NCI-H774 (cell line): ENCODE measurements at places on chromosomes 3 and 15.
A peak's percentile ranks its signal among the peaks of the same experiment; 100 is the strongest.

DNA sequence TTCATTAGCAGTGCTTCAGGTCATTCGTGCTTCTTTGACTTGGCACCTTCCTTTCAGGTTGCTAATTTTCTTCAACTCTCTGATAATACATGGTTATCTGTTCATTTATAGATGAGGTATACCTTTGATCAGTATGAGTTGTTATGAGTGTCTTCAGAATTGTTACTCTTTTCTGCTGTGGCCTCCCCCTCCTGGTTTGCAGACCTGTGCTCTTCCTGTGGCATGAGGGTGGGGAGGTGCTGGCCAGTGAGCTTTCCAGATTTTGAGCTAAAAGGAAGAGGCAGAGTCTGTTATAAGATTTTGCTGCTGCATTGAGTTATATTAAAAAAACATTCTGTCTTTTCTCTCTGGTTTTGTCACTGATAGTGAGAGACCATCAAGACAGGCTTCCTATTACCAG, 30.8 kb upstream of the GOLGA6L9 start:
- no peak for DNase-seq

- peak; percentile 44 for DNase-seq
Measured at GRCh38 chr3:156230278-156230900, 110.0 kb downstream of the KCNAB1 start.

- no peak for DNase-seq
Measured at GRCh38 chr15:92068121-92068520, 214.6 kb downstream of the SLCO3A1 start.

GRCh38 chr3:188505151-188505550, 351.2 kb downstream of the LPP start:
- no peak for DNase-seq

- no peak for DNase-seq
Measured at GRCh38 chr3:167151636-167152035, 228.5 kb downstream of the ZBBX start.

GRCh38 chr15:75598361-75598760, 19.2 kb upstream of the PTPN9 start:
- no peak for DNase-seq

GRCh38 chr3:55899887-55900286, 412.8 kb upstream of the WNT5A start:
- DNase-seq: no peak

DNA sequence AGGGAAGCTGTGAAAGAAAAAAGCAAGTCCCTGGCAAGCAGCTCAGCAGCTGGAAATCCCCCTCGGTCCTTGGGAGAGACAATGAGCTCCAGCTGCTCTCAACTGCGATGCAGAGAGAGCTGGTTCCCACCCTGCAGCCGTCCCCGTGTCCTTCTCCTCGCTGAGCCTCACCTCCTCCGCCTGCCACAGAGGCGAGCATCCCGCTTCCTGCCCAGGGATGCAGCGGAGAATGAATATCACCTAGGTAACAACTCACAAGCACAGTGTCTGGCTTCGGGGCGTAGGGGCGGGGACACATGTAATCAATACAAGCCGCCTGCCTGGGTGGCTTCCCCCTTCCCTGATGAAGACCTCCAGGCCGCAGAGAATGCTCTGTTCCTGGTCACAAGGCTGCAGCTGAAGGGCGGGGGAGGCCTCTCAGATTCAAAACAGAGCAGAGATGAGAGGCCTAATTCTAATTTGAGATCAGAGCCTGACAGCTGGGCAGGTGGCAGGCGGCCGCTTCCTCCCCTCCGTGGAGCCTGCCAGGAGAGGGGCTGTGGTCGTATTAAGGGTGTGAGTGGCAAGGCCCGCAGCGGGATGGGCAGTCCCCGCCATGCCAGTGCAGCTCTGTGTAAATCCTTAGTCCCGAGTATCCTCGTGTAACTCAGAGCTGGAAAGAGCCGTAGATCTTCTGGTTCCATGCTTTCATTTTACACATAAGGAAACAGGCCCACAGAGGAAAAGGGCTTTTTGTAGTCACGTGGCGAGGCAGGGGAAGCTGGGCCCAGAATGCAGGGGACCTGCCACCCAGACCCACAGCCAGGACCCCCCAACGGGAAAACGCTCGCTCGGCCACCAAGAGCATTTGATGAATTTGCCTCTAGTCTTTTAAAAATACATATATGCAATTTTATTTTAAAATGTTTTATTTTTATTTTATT, 24.3 kb downstream of the ZDHHC19 start:
- DNase-seq: peak; percentile 54

DNA sequence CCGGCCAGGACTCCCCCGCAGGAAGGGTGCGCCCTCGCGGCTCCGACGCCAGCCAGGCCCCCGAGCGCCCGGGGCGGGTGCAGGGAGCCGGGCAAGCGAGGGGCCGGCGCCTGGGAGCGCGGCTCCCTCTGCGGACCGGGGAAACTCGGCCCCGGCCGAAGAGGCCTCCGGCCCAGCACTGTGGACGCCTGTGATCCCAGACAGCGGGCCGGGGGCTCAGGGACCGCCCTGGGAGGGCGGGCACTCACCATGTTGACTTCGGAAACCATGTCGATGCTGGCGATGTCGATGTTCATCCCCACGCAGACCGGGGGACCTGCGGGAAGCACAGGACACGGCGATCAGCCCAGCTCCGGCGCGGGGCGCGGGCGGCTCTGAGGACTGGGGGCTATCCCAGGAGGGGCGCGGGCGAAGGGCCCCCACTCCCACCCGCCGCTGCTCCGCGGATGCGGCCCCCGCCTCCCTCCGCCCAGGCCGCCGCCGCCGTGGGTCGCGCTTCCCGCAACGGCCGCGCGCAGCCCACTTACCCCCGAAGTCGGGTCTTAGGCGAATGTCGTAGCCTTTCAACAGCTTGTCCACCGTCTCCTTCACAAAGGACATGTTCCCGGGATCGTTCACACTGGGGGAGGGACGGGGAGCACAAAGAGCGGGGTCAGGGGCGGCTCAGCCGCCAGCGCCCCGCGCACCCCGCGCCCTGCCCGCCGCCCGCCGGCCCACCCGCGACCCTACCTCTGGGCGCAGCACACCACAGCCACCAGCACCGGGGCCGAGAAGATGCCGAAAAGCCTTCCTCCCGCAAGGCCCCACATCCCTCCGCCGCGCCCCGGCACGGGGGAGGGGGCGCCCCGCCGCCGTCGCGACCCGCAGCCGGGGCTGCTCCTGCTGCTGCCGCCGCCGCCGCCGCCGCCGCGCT, at the start of gene GABRB3:
Gene GABRB3, minus strand, starts transcription at position 913 of the 913 bp plus-strand sequence.
- DNase-seq: no peak

- no peak for DNase-seq
Measured at GRCh38 chr3:156459434-156459833, 95.5 kb downstream of the SSR3 start.

DNA sequence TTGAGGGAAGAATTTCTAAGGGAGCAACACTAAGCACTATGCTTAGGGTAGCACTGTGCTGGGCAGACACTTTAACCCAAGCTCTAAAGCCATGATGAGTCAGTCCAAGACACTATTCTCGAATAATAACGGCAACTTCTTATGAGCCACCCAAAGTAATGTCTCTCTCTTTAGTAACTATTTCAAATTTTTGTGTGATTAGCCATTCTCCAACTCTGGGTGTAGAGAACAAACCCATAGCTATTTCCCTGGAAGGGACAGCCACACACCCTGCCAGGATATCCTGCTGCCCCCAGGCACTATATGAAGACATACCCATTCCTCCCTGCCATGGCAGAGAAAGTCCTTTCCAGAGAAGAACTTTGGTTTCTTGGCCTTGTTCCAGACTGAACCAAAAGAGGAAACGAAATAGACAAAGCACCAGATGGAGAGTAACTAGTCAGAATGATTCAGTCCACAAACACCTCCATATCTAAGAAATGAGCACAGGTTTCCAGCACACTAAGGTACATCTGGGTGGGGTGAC, 384.9 kb upstream of the THBS1 start:
- no peak for DNase-seq

GRCh38 chr3:186002884-186003472, 65.2 kb upstream of the TRA2B start:
- no peak for DNase-seq

- no peak for DNase-seq
Measured at GRCh38 chr3:152192936-152193672, 75.6 kb upstream of the MBNL1 start.

DNA sequence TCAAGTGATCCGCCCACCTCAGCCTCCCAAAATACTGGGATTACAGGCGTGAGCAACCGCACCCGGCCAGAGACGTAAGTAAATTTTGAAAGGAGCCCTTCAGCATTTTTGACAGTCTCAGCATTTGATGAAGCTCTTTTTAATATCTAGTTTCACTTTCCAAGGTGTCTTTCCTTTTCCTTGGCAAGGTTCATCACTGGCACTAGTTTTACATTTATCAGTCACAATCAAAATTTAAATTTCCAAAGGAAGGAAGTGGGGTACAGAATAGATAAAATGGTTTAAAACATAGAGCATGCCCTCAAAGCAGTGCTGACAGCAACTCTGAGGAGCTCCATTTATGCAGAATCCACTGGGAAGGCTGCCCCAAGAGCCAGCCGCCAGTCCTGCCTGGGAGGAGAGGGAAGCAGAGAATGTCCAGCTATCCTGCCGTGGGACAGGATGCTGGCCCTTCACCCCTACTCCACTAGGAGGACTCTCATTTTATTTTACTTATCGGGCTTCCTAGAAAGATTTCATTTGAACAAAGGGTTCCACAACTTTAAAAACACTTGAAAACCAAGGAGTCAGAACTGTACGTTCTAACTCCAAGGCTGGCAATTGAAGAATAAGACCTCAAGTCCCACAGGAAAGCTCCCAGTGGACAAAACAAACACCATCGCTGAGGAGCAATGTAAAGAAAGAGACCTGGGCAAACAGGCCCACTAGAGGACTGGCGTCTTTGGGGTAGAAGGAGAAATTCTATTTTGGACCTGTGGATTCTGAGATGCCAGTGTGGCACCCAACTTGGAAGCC, 9.9 kb downstream of the SFMBT1 start:
- DNase-seq: no peak

GRCh38 chr3:72144773-72145505, 360.0 kb upstream of the PROK2 start:
- no peak for DNase-seq

DNA sequence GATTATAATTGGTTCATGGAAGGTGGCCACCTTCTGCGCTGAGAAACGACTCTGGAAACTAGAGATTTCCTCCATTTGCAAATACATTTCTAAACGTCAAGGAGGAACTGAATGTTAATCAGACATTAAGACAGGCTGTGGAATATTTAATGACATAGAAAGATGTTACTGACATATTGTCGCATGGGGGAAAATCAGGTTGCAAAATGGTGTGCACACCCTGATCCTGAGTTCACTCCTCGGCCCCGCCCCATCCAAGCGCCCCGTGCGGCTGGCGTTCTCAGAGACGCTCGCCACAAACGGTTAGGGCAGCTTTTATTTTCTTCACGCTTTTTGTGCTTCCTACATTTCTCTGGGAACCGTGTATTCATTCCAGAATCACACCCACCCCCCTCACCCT, 10.7 kb downstream of the H1-8 start:
- no peak for DNase-seq

GRCh38 chr3:178966299-178967176, 105.1 kb downstream of the ZMAT3 start:
- DNase-seq: peak; percentile 77

DNA sequence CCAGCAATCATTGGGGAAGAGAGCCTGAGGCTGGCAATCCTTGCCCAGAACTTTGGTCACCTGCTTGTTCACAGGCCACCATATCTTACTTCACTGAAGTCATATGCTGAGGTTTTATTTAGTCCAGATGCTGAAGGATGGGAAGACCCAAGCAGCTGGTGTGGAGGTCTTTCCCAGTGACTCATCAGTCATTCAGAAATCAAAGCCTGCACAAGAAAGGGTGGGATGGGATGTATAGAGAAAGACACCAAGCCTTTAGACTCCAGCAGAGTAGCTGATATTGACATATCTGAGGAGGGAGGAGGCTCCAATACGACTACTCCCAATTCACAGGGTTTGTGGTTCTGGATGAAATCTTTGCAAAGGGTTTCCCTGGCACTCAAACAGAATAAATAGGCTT, 13.0 kb upstream of the PHLDB2 start:
- DNase-seq: no peak

- no peak for DNase-seq
Measured at GRCh38 chr15:92901072-92901761, 1.1 kb downstream of the CHD2 start.

DNA sequence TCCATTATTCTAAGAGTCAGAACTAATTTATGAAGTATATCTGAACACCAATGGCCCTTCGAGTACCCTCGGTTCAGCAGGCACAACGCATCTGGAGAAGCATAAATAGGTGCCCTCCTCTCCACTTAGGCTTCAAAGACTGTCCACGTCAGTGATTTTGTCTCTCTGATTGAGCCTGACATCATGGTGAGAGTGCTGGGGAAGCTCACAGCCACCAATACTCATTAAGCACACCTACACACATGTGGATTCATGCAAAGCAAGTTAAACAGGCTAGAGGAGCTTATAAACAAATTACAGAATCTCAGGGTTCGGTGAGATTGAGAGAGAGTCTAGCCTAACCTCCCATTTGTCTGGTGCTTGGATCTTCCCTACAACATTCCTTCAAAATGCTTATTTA, 3.6 kb downstream of the CLDN1 start:
- no peak for DNase-seq

DNA sequence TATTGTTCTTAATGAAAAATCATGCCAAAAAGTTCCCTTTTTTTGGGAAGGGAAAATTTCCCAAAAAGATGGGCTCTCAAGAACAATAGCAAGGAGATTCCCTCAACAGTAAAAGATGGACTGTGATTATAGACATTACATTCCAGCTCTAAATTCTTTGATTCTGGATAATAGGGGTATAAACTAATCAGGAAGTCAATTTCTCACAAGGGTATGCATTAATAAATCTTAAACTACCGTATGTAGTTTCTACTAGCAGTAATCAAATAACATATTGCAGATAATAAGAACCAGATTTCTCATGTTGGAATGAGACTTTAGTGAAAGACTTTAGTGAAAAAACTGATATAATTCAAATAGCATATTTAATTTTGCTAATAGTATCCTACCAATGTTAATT, 144.8 kb upstream of the PTPRG start:
- no peak for DNase-seq

DNA sequence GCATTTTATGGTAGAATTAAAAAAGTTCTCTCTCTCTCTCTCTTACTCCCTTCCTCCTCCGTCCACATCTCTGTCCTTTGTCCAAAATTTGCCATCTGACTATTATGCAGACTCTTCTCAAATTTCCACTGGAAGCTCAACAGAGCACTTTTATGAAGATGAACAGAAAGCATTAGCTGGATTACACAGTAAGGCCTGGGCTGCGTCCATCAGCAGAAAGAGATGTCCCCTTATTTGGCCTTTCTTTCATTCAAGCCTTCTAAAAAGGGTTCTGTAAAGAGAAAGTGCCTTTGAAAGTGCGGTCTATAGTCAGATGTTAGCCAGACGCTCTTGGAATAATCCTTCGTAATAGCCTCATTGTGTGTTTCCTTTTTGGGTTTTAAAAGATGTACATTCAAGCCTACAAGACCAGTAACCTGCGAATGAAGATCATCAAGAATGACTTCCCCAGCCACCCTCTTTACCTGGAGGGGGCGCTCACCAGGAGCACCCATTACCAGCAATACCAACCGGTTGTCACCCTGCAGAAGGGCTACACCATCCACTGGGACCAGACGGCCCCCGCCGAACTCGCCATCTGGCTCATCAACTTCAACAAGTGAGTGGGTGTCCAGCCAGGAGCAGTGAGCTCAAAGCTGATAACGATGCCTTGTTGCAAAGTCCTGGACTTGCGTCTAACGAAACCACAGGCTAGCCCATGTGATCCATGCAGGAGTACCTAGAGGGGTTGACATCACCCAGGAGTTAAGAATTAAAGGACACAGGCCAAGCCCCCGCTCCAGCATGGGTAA, 53.1 kb downstream of the MESD start:
- no peak for DNase-seq
